ENCODE measurements at places on chromosomes 16 and 17.

DNA sequence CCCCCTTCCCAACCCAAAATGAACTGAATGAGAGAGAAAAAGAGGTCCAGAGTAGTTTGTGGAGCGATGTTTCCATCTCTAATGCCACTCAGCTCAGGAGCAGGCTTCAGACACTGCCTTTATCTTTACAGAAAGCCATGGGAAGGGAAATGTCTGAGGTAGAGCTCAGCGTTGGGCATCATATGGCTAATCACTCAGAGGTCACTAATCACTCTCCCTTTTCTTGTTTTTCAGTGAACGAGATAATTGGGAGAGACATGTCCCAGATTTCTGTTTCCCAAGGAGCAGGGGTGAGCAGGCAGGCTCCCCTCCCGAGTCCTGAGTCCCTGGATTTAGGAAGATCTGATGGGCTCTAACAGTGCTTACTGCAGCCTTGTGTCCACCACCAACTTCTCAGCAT lies 9.8 kb downstream of the ESRP2 start:
- DNase-seq = no peak

DNA sequence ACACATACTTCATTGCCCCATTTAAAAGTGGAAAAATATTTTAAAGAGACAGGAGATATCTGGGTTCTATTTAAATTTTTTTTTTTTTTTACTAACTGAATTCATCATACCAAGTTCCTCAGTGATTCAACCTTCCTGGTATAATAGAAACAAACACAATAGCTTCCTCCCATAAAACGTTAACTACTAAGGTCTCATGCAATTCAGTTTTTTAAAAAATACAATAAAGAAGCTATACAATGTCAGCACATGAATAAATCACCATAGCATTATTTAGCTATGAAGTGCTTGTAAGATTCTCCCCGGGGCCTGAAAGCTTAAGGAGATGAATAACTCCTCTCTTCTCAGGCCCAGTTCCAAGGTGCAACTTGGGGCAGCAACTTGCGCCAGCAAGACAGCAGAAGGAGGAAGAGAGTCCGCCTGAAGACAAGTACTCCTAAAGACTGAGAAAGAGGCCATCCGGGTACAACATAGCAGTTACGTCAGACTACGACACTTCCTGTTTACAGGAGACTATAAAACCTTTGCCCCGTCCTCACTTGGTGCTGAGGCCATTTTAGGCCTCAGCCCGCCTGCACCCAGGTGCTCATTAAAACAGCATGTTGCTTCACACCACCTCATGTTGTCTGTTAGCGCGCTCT lies 81.5 kb downstream of the MYO1D start:
- no peak for DNase-seq

DNA sequence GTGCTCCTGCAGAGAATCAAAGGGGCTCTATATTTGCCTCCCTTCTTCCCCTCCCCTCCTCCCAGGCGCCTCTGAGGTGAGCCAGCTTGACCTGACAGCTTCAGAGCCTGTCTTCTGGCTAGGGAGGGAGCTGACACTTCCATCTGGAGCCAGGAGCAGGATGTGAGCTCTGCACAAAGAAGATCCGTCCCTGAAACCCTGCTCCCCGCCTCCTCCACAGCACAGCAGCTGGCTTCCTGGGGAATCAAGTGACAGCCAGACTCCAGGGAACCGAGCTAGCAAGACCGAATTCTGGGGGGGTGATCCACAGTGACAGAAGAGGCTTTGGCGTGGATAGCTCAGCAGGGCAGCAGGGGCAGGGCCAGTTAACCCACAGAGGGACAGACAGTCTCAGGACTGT lies 37.2 kb downstream of the CCDC182 start:
- no peak for DNase-seq

- DNase-seq = no peak
Observed at GRCh38 chr16:71537643-71538042, 11.4 kb downstream of the CHST4 start.

DNA sequence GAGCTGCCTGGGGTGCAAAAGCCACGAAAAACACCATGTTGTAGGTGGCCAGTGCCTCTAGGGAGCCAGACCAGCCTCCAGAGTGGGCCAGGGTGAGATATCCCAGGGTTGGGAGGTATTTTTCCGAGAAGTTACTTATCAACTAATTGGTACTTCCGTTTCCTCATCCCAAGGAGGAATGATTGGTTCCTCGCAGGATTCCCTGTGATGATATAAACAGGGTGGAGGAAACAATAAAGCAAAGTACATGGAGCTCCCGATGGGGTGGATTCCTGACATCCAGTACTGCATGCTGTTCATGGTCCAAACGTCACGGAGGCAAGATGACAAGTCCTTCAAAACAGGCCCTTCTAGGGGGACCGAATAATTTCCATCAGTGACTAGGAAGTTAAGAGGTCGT lies 39.4 kb upstream of the FOXF1 start:
- no peak for DNase-seq

- peak; percentile 58 for DNase-seq
Observed at GRCh38 chr17:47789611-47790561, 31.7 kb downstream of the OSBPL7 start.

DNA sequence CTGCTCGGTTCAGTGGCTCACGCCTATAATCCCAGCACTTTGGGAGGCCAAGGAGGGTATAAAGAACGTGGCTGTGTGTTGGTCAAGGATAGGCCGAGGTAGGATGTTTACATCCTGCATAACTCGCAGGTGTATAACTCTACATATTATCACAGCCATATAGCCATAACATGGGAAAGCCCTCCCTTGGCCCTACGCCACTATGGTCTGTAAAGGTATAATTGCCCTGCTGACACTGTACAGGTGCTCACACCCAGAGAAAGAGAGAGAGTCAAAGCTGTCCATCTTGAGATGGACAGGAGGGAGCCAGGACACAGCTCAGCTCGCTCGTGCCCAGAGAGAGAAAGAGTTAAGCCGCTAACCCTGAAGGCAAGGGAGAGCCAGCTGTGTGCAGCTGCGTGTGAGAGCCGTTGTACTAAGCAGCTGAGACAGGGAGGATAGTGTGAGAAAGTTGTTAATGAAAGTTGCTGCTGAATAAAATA lies 30.4 kb upstream of the DHX8 start:
- no peak for DNase-seq

DNA sequence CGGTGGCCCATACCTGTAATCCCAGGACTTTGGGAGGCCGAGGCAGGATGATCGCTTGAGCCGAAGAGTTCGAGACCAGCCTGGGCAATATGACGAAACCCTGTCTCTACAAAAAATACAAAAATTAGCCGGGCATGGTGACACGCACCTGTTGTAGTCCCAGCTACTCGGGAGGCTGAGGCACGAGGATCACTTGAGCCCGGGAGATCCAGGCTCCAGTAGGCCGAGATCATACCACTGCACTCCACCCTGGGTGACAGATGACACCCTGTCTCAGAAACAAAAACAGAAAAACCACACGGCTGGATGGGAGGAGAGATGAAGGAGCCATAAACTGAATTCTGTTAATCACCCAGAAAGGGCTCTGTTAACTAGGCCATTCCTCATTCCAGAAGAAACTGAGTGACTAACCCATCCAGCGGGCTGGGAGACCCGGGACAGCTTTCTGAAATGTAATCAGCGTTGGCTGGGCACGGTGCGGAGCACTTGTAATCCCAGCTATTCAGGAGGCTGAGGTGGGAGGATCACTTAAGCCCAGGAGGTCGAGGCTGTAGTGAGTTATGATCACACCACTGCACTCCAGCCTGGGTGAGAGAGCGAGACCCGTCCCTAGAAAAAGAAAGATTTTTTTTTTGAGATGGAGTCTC lies 641 bp upstream of the NT5C3B start:
- DNase-seq = no peak

- DNase-seq = no peak
Observed at GRCh38 chr17:20012017-20012536, 2.9 kb downstream of the SPECC1 start.

- no peak for DNase-seq
Observed at GRCh38 chr16:76947749-76948148, 243.2 kb upstream of the MON1B start.

GRCh38 chr16:82628711-82629110 lies 1.9 kb downstream of the CDH13 start:
- no peak for DNase-seq

- DNase-seq = no peak
Observed at GRCh38 chr17:17119533-17119932, 77.3 kb downstream of the MPRIP start.

- no peak for DNase-seq
Observed at GRCh38 chr17:181245-182049, at the start of gene DOC2B. Gene DOC2B, minus strand, starts transcription at chr17:181650. Its CDS starts 171 bp downstream, at chr17:181479.

DNA sequence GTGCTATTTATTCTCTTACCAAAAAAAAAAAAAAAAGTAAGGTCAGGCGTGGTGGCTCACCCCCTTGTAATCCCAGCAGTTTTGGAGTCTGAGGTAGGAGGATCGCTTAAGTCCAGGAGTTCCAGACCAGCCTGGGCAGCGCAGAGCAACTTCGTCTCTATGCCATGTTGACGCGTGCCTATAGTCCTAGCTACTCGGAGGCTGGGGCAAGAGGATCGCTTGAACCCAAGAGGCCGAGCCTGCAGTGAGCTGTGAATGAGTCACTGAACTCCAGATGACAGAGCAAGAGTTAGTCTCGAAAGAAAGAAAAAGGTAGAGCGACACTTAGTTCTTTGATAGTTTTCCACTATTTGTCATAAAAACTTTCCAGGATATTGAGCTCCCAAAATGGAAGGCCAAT lies 1.4 kb upstream of the TENT4B start:
- DNase-seq = no peak

DNA sequence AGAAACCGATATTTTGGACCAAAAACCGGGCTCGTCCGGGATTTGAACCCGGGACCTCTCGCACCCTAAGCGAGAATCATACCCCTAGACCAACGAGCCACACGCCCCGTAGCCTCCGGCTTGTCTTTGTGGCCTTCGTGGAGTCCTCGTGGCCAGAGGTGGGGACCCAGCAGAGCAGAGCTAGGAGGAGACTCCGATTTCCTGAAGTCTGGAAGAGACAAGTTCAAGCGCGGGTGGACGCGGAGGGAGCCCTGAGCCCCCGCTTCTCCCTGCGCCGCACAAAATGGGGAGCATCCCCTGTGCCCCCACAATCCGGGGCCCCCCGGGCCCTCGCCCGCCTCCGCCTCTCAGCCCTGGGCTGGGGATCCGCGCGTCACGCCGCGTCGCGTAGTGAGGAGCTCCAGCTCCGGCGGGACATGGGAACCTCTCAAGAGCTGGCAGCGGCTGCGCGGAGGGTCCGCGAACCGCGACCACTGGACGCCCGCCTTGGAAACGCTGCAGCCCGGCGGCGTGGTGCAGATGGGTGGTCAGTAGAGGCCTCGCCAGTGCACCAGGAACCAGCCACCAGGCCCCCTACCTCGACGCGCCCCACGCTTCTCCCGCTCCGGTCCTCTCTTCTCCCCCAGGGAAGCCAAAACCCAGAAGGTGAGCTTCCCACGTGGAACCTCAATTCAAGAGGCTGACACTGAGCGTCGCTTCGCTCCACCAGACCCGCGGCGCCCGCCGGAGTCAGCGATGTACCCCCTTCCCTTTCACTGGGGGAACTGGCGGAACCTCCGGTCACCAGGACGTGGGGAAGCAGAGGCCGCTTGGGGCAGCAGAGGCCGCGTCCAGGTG lies 5.2 kb upstream of the OR1F1 start:
- no peak for DNase-seq

DNA sequence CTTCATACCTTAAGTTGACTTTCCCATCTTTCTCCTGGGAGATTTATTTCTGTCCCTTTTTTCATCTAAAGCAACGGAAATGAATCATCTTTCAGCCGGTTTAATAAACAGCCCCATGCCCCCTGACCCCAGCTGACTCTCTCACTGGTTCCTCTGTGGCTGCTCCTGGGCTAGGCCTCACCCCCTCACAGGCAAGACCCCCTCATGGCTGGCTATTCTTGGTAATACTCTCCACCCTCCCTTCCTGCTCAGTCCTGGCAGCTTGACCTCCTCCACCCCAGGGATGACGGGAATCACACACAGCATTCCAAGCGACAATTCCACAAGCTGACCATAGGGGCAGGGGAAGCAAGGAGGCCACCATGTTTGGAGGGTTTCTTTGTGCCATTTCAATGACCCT lies 1.5 kb upstream of the ADAP2 start:
- no peak for DNase-seq

GRCh38 chr17:66073384-66073783 lies 118.5 kb downstream of the CEP112 start:
- no peak for DNase-seq

GRCh38 chr16:49631187-49632041 lies 224.5 kb downstream of the ZNF423 start:
- no peak for DNase-seq

DNA sequence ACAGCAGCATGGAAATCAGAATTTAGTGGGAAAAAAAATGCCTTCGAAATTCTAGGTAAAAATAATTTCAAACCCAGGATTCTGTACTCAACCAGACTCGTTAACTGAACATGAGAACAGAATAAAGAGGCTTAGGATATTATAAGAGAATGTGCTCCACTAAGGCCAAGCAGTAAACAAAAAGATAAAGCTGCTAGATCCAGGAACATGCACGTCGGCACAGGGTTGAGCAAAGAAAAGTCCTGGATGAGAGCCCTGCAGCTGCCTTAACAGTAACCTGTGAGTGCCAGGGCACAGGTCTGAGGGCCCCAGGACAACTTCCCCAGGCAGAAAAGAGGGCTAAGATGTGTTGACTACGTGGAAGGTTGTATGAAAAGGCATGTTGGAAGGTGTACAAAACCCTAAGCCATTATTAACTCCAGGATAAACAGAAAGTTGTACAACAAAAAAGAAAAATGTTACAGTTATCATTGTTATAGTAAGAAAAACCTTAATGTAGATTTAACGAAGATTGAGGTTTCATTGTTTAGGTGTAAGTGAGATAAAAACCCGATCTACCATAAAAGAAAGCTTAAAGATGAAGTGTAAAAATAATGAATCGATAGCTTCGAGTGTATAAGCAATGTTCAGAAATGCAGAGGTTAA lies 42.3 kb upstream of the RBFOX3 start:
- DNase-seq = no peak

- DNase-seq = no peak
Observed at GRCh38 chr17:32241640-32242039, 24.0 kb upstream of the RHBDL3 start.

DNA sequence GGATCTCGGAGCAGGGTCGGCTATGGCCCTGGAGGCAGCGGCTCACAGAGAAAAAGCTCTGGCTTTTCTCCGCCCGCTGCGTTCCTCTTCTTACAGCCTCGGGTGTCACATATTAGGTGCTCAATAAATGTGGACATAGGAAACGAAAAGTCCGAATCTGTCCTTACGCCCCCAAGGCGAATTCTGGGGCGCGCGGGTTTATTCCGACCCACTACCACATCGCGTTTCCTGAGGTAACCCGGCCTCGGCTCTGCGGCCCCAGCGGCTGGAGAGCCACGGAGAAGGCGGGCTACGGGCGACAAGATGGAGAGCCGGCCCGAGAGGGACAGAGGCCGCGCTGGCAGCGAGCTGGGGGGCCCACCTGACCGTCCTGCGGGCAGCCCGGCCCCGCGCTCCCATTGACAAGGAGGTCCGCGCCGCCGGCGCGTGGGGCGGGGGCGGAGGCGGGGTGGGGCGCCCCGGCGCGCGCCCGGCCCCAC lies 573 bp upstream of the GNAO1 start:
- no peak for DNase-seq

- no peak for DNase-seq
Observed at GRCh38 chr17:74296548-74296936, 22.5 kb downstream of the DNAI2 start.

GRCh38 chr16:66399930-66400329 lies 27.2 kb upstream of the BEAN1 start:
- peak; percentile 3 for DNase-seq

Measured in NCI-H1105 (cell line).